ENCODE measurements at places on chromosomes 12 and 14.
A peak's percentile ranks its signal among the peaks of the same experiment; 100 is the strongest.

- DNase-seq, result no peak
Observed at GRCh38 chr12:32298917-32299316, 100.4 kb upstream of the FGD4 start.

DNA sequence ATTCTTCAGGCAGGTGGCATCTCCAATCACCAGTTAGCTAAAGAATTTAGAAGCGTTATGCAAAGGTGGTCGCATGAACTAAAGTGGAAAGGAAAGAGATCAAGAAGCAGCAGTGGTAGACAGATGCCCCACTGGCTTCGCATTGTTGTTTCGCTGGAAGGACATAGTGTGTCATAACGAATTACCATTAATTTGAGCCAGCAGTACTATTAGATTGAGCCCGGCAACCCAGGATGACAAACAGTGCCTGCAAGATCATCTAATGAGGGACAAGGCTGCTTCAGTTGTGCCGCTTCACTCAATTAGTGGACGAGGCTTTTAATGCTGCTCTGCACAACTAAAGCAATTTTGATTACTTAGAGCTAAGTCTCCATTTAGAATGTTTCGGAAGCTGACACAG, 274.5 kb upstream of the SOX5 start:
- DNase-seq, result no peak

DNA sequence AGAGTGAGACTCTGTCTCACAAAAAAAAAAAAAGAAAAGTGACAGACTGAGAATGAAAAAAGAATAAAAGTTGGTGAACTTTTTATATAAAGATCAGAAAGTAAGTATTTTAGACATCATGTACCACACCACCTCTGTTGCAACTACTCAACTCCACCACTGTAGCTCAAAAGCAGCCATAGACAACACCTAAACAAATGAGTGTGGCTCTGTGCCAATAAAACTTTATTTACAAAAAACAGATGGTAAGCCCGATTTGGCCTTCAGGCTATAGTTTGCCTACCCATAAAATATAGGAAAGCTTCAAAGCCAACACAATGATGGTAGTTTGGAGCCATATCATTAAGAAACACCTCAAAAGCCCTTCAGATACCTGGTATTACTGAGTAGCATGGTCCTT, 154.5 kb upstream of the FOXN3 start:
- no peak for DNase-seq

- no peak for DNase-seq
Observed at GRCh38 chr12:3432868-3433267, 58.1 kb upstream of the PRMT8 start.

- DNase-seq, result no peak
Observed at GRCh38 chr14:84483072-84483420, 1046.9 kb upstream of the FLRT2 start.

GRCh38 chr12:120980800-120981368, 2.5 kb downstream of the HNF1A start:
- no peak for DNase-seq

DNA sequence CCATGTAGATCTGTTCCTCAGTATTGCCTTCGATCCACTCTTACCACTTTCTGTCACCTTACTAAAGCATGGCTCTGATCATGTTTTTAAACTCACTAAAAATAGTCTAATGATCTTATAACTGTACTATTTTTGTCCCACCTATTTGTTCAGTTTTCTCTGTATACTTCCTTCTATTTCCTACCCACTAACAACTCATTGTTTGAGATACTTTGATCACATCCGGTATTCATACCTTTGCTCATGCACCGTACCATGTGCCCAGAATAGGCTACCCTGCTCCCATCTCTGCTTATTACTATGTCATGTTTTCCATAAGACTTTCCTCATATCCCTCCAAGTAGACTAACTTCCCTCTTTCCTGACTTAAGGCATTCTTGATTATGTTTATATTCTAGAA, 128.6 kb downstream of the MED13L start:
- no peak for DNase-seq

GRCh38 chr14:66405158-66405557, 81.0 kb upstream of the CCDC196 start:
- DNase-seq, result no peak

- no peak for DNase-seq
Observed at GRCh38 chr12:79527473-79527872, 163.3 kb downstream of the PAWR start.

DNA sequence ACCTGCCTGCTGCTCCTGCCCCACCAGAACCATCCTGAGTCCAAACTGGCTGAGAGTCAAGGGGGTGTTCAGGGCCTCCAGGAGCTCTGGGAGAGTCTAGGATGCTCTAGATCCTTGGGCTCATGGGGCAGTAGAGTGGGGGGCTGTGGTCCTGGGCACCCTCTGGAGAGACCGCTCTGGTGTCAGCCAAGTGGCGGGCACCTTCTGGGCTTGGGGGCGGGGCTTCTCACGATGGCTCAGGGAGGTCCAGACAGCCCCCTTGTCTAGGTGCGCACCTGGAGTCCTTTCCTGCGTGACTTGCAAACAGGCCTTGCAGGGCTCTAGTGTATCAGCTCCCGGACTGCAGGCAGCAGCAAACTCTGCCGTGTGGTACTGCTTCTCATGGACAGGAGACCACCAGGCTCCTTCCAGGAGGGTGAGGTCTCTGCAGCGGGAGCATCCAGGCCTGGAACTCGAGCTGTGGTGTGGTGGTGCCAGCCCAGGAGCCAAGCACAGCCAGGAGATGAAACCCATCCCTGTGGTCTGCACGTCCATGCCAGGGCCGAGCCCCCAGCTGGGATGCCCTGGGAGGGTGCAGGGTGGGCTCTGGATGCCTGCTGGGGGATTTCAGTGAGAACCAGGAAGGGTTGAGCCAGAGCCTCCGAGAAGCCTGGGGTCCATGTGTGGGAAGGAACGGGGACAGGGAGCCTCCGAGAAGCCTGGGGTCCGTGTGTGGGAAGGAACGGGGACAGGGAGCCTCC, 15.0 kb downstream of the PACS2 start:
- no peak for DNase-seq

- no peak for DNase-seq
Observed at GRCh38 chr12:27272373-27273028, 28.4 kb downstream of the STK38L start.

GRCh38 chr14:81303258-81303935, 82.6 kb upstream of the GTF2A1 start:
- peak; percentile 73 for DNase-seq

DNA sequence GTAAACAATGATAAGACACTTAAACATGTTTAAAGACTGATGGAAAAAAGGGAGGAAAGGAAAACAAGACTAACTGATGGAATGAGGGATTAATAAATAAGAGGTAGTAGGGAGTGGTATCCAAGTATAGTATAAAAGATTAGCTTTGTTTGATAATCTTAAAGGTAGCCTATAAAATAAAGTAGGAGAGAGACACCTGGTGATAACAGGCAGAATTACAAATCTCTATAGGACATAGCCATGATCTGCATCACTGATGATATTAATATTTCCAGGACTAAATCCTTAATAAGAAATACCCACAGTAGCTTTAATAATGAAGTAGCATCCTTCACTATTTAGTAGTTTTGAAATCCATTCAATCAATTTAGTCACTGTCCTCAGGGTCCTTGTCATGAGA, 30.4 kb downstream of the DLGAP5 start:
- peak; percentile 22 for DNase-seq

GRCh38 chr12:3040026-3040656, 37.0 kb upstream of the TSPAN9 start:
- no peak for DNase-seq

- no peak for DNase-seq
Observed at GRCh38 chr14:39006721-39007410, 96.2 kb downstream of the SEC23A start.

DNA sequence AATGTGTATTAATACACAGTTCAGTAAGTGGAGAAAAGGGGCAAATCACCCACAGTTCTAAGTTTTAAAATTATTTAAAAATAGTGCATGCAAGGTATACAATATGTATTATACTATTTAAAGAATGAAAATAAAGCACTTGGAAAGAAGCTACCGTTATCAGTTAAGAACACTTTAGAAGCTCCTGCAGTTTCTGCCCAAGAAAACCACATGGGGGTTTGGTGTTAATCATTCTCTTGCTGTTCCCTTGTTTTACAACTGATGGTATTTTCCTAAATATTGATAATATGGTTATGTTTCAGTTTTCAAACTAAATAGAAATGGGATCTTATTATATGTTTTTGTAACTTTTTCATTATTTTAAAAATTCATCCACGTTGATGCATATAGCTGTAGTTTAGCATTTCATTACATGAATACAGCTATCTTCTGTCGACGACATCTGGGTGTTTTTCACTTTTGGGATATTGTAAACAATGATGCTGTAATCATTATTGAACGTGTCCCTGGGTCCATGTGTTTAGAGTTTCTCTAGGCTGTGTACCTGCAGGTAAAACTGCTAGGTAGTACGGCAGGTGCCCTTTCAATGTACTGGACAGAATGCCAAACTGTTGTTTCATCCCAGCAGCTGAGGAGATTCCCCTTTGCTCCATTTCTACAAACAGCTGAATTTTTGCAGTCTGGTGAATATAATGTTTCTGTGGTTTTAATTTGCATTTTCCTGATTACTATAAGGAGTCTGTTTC, 64.1 kb downstream of the APPL2 start:
- no peak for DNase-seq

DNA sequence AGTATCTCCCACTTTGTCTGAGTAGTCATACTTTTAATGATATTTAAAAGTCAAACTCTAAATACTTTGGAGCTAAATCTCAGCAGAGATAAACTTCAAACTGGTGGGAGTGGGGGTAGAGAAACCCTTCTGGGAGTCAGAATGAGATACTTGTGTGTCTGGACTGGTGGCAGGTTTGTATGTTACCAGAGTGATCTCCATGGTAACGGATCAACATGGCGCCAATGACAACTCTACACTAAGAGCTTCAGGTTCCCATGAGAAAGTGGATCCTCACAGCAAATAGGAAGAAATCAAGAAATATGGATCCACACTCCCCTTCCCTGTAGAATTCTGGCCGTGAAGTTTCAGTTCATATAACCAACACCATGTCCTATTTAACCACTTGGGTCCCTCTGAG, 121.9 kb downstream of the ETV6 start:
- DNase-seq, result peak; percentile 55

DNA sequence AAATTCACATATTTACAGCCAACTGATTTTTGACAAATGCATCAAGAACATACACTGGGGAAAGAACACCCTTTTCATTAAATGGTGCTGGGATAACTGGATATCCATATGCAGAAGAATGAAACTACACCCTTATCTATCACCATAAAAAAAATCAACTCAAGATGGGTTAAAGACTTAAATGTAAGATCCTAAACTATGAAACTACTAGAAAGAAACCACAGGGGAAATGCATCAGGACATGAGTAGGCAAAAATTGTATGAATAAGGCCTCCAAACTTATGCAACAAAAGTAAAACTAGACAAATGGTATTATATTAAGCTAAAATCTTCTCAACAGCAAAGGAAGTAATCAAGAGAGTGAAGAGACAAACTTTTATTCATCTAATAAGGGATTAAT, 242.6 kb downstream of the CPNE8 start:
- DNase-seq, result no peak

GRCh38 chr12:132522592-132523380, 32.8 kb downstream of the FBRSL1 start:
- no peak for DNase-seq

DNA sequence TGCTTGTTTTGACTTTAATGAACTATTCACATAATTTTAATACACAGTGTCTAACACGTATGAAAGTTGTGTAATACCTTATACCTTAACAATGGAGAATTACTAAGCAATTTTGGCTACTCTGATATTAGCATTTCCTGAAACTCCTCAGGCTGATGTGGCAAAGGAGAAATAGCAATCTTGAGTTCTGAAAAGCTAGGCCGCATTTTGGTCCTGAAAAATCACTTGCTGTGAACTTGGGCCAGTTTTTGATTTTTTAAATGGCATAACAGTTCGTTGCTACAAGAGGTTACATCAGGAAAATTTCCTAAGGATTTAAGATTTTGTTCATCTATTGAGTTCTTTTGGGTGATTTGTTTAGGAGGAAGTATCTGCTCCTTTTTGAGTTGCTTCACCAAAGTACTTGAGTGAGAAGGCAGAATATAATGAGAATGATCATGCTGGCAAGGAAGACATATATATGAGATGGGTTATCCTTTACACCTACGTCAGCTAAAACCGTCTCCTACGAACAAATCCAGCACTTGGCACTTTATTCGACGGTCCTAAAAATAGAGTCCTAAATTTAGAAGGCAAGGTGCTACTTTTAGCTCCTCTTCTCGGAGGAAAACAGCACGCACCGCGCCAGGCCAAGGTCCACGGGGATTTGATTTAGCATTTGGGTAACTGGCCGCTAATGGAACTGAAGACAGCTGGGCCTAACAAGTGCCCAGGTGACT, 32.2 kb downstream of the MIA2 start:
- no peak for DNase-seq

GRCh38 chr12:154058-154457, 59.9 kb downstream of the SLC6A12 start:
- no peak for DNase-seq

DNA sequence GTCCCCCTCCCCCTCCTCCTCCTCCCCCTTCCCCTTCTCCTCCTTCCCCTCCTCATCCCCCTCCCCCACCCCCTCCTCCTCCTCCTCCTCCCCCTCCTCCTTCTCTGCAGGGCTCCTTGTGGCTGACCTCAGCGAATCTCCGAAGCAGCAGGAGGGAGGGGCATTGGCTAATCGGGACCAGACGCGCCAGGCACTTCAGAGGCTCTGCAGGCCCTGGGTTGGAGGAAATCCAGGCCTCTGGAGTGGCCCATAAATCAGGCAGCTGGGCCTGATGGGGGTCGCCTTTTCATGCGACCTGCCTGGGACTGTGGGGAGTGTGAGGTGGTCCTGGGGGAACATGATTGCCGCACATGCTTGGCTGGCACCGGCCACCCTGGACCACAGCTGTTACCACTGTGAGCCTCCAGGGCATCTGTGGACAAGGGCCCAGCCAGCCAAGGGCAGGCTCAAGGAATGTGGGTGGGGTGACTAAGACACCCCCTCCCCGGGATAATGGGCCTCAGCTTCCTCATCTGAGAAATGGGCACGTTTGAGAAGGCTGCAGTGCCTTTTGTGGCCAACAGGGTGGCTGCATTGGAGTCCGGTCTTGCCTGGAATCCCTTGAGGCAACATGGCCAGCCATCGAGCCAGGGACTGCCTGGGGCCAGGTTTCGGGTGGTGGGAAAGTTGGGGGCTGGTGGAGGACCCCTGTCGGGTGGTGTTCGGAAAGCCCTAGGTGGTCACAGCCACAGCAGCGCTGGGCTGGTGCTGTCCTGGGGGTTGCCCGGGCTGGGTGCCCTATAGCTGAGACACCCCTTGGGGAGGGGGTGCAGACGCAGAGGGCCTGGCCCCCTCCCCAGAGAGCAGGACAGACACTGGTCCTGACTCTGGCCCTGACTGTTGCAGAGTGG, 12.0 kb downstream of the KIF26A start:
- DNase-seq, result peak; percentile 19

DNA sequence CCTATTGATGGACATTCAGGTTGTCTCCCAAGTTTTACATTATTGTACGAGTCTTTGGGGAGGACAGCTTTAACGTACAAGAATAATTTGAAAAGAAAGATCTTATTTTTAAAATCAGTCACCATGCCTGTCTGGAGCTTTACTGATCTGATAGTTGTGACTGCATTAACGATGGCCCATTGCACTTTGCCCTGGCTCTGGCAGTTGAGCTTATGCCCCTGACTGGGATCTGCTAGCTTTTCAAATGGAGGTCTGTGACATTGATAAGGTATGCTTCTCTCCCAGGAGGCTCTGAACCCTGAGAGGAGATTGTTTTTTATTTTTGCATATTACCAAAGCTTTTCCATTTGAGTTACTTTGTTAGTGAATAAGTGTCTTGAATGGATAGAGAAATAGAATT, 17.9 kb upstream of the RAB3IP start:
- no peak for DNase-seq
